ENCODE measurements at places on chromosomes 2 and 18.

GRCh38 chr2:170368370-170368769 is 190.4 kb downstream of the MYO3B start:
- DNase-seq: no peak

DNA sequence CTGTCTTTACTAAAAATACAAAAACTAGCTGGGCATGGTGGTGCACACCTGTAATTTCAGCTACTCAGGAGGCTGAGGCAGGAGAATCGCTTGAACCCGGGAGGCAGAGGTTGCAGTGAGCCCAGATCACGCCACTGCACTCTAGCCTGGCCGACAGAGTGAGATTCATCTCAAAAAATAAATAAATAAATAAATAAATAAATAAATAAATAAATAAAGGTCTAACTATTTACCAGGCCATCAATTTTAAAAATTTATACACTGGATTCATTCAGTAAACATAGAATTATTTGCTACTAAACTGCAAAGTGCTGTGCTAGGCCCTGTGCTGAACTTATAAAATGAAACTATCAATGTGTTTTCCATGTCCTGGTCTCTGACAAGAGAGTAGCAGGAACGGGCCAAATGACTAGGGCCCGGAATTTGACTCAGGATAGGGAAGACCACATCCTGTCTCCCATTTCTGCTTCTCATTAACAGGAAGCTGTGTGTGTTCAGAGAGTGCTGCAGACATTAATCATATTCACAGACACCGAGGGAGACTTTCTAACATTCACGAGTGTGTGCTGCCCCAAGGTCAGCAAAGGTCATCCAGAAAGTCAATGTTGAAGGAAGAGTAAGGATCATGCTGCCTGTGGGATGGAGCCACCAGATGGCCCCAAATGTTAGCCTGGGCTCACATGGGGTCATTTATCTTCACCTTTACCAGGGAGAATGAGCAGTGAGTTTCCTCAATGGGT is 95.8 kb downstream of the SPP2 start:
- DNase-seq: no peak

GRCh38 chr2:168198476-168199207 is 48.8 kb downstream of the STK39 start:
- no peak for DNase-seq

DNA sequence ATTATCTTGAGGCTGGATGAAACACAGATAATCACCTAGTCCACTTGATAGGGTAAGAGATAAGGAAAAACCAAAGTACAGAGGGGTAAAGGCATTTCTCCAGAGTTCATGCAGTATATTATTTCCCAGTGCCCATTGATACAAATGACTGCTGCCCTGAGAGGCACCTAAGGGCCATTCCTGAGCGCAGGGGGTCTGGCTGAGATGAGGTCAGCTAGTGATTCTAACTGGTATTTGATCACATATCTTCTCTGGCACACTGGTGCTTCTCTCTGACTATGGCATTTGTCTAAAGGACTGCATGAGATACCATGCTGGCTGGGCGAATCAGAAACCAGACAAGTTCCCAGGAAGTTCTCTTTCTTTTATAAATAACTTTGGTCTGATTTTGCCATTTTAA is 73.3 kb upstream of the TFCP2L1 start:
- no peak for DNase-seq

DNA sequence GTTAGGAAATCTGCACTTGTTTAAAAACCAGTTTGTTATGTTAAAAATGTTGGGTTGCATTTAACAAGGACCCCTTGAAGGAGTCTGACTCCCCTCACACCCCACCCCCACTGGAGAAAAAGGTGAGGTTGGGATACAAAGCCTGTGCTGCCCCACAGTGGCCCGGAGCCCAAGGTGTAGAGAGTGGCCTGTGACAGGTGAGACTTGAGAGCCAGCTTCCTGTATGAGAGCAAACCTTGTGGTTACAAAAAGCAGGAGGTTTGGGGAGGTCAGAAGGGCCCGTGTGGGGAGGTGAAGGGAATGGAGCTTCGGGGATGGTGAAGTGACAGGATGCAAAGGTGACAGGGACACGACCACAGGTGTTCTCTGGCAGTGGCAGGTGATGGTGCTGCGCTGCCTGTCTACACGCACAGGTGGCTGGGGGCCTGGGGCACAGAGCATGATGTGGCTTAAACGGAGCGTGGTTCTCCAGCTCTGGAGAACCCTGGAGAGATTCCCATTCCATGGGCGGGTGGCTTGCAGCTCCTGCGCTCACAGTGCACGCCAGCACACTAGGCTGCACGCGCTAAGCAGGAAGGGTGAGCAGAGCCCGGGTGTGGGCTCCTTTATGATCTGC is 29.0 kb downstream of the IMPA2 start:
- no peak for DNase-seq

DNA sequence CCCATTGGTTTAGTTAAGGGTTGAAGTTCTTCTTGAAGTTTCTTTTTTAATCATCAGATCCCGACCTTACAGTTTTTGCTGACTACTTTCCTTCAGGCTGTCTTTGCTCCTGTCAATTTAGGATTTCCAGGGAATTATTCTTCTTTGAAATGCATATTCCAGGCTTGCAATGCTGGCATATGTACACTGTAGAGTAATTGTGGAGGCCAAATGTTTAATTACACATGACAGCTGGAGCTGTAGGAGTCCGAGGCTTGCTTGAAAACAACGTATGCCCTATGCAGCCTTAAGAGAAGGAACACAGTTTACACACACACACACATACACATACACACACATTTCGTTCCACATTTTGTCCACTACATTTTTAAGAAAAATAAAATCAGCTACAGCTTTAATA is 602.3 kb downstream of the TMEM182 start:
- no peak for DNase-seq

DNA sequence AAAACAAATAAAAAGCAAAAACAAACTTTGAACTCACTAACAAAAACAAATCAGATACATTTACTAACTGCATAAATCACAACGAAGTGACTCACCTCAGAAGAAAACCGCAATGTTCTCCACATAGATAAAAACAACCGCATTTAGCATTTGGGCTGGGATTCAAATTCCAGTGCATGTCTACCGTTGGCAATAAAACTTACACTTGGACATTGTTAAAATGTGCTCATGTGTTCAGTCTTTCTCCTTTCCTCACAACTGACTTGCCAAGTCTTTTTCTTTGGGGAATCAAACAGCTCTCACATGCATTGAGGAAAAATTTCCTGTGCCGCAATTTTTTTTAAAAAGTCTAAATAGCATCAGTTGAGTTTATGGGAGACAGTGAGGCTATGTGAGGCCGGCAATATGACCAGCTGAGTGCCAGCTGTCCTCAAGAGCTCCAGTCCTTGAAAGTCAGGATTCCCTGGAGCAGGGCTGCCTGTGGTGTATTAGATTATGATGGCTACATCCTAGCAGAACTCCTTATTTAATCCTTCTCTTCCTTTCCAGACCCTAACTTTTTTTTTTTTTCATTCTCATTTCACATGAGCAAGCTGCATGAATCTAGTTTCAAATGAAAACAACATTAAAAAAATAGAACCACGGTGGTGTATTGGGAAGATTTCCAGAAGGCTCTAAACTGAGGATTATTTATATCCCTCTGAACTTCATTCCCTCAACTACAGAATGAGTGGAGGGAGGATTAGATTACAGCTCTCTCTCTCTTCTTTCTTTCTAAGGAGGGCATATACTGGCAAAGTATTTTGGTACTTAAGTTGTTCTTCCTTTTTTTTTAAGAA is 70.2 kb upstream of the MEIS1 start:
- DNase-seq: no peak

- no peak for DNase-seq
Observed at GRCh38 chr18:42182728-42183700, 228.0 kb downstream of the PIK3C3 start.

- DNase-seq: peak; percentile 63
Observed at GRCh38 chr2:95074663-95075439, 46.8 kb downstream of the MRPS5 start.

- no peak for DNase-seq
Observed at GRCh38 chr2:8550937-8551621, 130.8 kb upstream of the ID2 start.

GRCh38 chr2:81136296-81136695 is 831.7 kb upstream of the LRRTM1 start:
- DNase-seq: no peak

DNA sequence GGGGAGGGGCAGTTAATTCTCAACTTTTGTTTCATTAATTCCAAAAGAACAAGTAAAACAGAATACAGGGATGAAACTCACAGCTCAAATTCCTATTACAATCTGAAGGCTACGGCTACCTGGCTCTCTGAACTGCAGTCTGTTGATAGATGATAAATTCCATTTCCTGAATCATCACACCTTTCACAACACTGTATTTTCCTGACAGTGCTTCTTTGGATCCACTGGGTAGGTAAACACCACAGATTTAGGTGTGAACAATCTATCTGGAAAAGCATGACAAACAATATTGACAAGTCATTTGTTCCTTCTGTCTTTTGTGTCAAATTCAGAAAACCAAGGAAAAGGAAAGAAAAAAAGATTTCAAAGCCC is 843.2 kb downstream of the LRRTM4 start:
- DNase-seq: no peak

DNA sequence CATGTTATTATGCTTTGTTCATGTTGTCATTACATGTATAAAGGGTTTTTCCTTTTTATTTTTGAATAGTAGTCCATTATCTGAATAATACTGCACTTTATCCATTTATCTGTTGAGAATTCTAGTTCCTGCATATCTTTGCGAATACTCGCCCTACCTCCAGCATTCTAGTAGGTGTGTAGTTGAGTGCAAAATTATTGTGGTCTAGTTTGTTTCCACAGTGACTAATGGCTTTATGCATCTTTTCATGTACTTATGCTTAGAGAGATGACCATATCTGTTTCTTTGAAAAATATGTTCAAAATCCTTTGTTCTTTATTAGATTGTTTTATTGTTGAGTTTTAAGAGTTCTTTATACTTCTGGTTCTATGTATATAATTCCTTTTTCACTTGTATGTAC is 48.8 kb downstream of the EIF5B start:
- DNase-seq: no peak

- DNase-seq: no peak
Observed at GRCh38 chr2:204205538-204205937, 269.0 kb downstream of the ICOS start.

GRCh38 chr2:137333386-137334165 is 568.2 kb downstream of the THSD7B start:
- no peak for DNase-seq

GRCh38 chr18:34649080-34649479 is 61.0 kb upstream of the DTNA start:
- DNase-seq: no peak

GRCh38 chr2:241933179-241933911 is 63.8 kb downstream of the RTP5 start:
- DNase-seq: no peak

GRCh38 chr2:179140571-179140970 is 90.6 kb upstream of the CCDC141 start:
- no peak for DNase-seq

DNA sequence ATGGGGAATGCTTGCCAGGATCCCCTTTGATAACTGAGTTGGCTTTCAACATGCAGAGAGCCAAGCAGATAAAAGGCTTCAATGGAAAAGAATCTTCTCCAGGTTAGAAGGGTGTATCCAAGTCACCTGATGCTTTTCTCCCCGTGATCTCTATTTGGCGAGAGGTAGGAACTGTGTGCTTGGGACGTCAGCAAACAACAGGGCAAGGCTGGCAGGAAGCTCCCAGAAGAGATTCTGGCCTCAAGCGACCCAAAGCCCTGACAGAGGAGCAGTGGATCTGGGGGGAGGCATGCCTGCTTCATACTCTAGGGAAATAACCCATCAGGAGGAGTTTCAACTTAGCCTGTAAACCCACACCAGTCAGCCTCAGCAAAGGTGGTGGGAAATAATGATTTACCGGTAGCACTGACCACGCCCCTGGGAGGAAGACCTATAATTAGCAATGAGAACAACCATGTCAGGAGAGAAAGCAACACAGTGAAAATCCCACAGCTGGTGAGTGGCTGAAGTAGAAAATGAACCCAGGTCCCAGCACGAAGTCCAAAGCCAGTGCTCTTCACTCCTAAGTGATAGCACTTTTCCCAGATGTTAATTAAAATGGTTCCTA is 76.3 kb upstream of the SEC11C start:
- no peak for DNase-seq

DNA sequence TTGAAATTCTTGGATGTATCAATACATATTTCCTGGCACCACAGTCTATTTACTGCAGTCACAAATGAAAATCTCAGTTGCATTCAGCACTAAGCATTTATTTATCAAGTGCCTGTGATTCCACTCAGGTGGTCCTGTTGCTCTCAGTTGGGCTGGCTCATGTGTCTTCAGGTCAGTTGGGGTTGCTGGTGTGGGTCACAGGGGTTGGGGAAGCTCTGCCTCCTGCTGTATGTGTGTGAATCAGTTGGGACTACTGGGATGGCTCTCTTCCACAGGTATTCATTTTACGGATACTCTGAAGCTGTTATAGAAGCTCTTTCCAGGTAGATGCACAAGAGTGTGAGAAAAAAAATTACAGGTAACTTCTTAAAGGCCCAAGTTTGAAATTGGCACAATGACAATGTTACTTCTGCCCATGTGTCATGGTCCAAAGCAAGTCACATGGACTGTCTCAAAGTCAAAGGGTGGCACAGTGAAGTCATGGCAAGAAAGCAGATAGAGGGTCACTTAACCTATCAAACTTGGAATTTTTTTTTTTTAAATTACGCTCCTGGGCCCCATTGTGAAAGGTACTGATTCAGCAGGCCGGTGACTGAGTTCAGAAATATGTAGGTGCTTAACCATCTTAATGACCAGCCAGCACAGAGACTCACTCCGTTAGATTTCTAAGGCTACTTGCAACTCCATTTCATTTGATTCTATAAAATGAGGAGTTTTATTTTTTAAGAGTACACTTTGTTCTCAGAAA is 249.2 kb upstream of the GCFC2 start:
- no peak for DNase-seq

DNA sequence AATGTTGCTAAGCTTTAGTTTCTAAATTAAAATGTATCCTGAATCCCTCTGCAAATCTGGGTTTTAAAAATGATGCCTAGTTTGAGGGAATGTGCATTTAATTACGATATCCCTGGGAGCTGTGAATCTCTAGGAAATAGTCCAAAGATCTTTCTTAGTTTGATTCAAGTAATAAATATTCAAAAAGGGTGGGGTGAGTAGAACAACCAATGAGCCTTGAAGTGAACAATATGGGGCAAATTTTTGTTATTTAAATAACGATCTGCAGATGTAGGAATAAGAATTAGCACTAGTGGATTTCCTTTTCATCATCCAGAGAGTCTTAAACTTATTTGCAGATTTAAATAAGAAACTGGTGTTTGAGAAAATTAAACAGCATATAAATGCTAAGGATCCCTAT is 106.3 kb downstream of the ACVR1 start:
- no peak for DNase-seq

GRCh38 chr18:74073957-74074667 is 73.5 kb downstream of the FBXO15 start:
- no peak for DNase-seq

DNA sequence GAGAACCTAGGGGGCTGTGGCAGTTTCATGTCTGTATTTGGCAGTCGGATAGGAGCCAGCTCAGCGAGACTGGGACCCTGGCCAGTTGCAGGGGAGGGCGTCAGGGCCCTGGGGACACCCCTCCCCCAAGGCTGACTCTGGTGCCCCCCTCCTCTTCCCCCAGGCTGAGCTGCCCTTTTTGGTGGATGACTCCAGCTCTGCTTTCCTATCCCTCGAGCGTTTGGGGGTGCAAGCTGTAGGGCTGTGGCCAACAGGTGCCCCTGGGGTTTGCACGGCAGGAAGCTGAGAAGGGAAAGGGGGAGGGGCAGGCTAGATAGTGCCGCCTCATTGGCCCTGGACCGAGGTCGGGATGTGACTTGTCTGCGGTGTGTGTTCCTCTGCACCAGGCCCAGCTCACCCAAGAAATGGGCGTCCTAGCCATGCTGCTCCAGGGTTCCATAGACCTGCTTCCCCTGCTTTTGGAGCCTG is 26.4 kb downstream of the SPEG start:
- no peak for DNase-seq

- no peak for DNase-seq
Observed at GRCh38 chr2:46679761-46680160, 200.4 kb downstream of the TMEM247 start.
